Transverse colon (tissue), 4 donors: ENCODE measurements at places on chromosomes 16 and 17. TPM values are rescaled to one million over a fixed set of nuclear protein-coding genes. Genes with fewer than 3 reads are reported as not detected.
A peak's percentile ranks its signal among the peaks of the same experiment; 100 is the strongest.

Gene TRIM16
- total RNA-seq = 13.5 TPM

Gene KLHL10
- not detected for total RNA-seq

DNA sequence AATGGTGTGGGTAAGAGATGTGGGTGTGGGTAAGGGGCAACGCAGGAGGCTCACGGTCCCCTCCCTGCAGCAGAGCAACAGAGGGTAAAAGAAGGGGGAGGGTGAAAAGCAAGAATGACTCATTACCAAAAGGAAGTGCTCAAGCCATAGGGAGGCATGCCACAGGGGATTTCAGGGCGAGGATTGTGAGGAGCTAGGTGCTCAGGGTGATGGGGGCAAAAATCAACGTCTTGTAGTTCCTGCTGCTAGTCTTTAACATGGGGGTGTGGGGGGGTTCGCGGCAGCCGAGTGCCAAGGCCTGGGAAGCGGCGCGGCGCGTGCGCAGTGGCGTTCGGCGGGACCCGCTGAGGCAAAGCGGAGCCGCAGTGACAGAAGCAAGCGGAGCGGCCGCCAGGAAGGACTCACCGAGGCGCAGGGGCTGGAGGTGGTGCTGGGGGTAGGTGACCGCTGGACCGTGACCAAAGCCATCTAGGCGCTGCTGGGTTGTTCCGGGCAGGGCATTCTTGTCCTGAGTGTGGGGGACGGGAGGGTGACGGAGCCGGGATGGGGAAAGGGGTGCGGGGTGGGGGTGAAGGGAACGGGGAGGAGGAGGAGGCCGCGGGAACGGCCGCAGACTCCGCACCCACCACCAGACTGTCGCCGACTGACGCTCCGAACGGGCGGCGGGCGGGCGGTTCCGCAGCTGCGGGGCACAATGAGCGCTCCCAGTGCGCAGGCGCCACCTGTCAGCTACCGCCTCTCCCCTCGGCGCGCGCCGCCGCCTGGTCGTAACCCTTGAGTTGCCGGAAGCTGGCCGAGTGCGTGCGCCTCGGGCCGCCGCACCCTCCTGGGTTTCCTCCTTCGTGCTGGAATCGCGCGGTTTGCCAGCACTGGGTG, at the start of gene SSH2:
SSH2 (minus strand) TSS at position 696 of the 876 bp plus-strand sequence; CDS start at position 468, 228 bp downstream.
- H3K27me3 ChIP-seq = no peaks in the 10 kb centered on the region
- H3K4me1 ChIP-seq = peaks cover 5% of the 10 kb centered on the region
- H3K4me3 ChIP-seq = peak within 1 kb of the TSS; percentile 75

GRCh38 chr17:65797809-65798208, 236.4 kb upstream of the AXIN2 start:
- no peak for DNase-seq
- H3K36me3 ChIP-seq = no peaks in the 10 kb centered on the region
- H3K4me3 ChIP-seq = no peak overlapping the region
- no peak overlapping the region for H3K27ac ChIP-seq
- H3K27me3 ChIP-seq = no peaks in the 10 kb centered on the region

DNA sequence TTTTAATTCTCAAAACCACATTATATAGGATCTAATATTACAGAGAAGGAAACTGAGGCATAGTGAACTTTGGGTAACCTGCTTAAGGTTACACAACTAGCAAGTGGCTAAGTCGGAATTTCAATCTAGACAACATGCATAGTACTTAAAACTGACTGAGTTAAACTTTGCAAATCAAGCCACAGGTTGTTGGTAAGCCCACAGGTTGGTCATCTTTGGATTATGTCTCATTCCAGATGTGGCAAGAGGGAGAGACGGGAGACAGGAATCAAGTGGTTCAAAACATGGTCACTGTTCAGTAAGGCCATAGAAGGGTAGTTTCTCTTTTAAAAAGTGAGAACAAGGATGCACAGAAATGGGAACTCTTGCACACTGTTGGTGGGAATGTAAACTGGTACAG, 57.1 kb downstream of the MYO1D start:
- no peak for DNase-seq
- no peaks in the 10 kb centered on the region for H3K36me3 ChIP-seq
- peaks cover 13% of the 10 kb centered on the region for H3K4me1 ChIP-seq
- no peak overlapping the region for H3K4me3 ChIP-seq
- no peak overlapping the region for H3K27ac ChIP-seq

GRCh38 chr17:74649909-74650308, 26.4 kb upstream of the CD300E start:
- DNase-seq = no peak
- H3K36me3 ChIP-seq = no peaks in the 10 kb centered on the region
- no peaks in the 10 kb centered on the region for H3K4me1 ChIP-seq
- H3K27ac ChIP-seq = no peak overlapping the region
- H3K4me3 ChIP-seq = no peak overlapping the region

- H3K4me1 ChIP-seq = peaks cover 3% of the 10 kb centered on the region
- no peak overlapping the region for H3K4me3 ChIP-seq
- no peak for DNase-seq
- H3K27me3 ChIP-seq = no peaks in the 10 kb centered on the region
- no peaks in the 10 kb centered on the region for H3K36me3 ChIP-seq
- no peak overlapping the region for H3K27ac ChIP-seq
These were observed 6.1 kb upstream of the EIF4A3 start for GRCh38 chr17:80153004-80153403.

GRCh38 chr16:30121741-30122571, 1.1 kb downstream of the MAPK3 start:
- H3K27ac ChIP-seq = peak overlapping the region; percentile 96
- H3K4me3 ChIP-seq = peak overlapping the region; percentile 69
- peak; percentile 48 for DNase-seq
- no peaks in the 10 kb centered on the region for H3K27me3 ChIP-seq

DNA sequence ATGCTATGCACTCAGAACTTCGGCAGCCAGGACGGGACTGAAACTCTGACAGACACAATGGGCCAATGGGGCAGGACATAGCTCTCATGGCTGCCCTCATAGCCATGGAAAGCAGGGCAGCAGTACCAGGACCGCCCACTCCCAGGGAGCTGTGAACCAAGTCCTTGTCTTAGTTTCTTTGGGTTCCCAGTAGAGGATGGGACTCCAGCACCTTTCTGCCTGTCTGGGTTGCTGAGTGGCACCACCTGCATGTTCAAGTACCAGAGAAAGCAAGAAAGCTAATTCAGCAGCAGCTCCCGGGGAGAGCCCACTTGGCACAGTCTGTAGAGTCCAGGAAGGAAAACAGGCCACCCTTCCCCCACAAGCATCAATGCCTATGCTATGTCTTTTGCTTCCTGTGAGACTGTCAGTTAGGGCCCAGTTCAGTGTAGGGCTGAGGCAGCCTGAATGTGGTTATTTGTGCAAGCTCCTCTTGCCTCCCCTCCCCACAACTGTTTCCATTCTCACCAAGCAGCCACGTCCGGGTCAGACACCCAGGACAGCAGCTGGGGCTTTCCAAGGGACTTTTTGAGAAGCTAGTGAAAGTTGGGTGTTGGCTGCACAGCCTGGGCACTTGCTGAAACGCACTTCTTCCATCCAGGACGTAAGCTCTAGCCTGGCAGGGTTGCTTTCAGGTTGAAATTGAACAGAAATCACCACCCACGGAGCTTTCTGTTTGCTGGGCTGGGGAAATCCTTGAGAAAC, 7.8 kb downstream of the SUPT4H1 start:
- no peaks in the 10 kb centered on the region for H3K27me3 ChIP-seq
- H3K4me3 ChIP-seq = no peak overlapping the region
- no peaks in the 10 kb centered on the region for H3K36me3 ChIP-seq
- H3K27ac ChIP-seq = peak overlapping the region; percentile 57

DNA sequence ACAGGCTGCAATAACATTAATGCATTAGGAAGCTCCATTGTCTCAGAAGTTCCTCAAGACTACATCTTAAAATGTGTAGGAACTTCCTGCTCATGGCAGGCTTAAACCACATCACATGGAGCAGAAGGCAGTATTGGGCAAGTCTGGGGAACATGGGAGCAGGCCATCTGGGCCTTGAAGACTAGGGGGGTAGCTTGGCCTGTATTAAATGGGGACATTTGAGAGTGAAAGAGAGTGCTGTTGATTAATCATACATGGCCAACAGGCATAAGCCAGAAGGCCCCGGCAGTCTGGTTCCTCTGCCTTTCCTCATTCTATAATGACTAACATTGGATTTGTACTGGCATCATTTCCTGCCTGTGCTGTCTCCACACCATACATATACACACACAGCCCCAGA, 25.2 kb upstream of the SLC5A11 start:
- H3K27ac ChIP-seq = no peak overlapping the region
- H3K4me1 ChIP-seq = no peaks in the 10 kb centered on the region
- no peaks in the 10 kb centered on the region for H3K27me3 ChIP-seq

- no peak overlapping the region for H3K27ac ChIP-seq
- no peak for DNase-seq
- peaks cover 41% of the 10 kb centered on the region for H3K4me1 ChIP-seq
- H3K4me3 ChIP-seq = no peak overlapping the region
These were observed 9.0 kb downstream of the GGA2 start for GRCh38 chr16:23501291-23501690.

GRCh38 chr16:52114379-52114778, 432.6 kb downstream of the TOX3 start:
- no peaks in the 10 kb centered on the region for H3K27me3 ChIP-seq
- no peaks in the 10 kb centered on the region for H3K36me3 ChIP-seq
- peaks cover 5% of the 10 kb centered on the region for H3K4me1 ChIP-seq
- H3K27ac ChIP-seq = no peak overlapping the region
- H3K4me3 ChIP-seq = no peak overlapping the region
- DNase-seq = no peak

DNA sequence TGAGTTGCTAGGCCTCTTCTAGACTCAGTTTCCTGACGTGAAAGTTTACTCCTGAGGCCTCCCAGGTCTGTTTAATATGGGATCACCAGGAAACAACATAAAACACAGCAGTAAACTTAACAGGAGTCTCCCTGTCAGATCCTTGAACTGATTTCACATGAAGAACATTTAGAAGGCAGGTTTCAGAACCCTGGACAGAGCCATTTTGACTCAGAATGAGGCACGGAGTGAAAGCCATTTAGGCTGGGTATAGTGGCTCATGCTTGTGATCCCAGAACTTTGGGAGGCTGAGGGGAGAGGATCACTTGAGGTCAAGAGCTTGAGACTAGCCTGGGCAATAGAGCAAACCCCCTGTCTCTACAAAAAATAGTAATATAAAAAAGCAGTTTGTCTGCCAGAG, 289.1 kb downstream of the CA10 start:
- H3K36me3 ChIP-seq = no peaks in the 10 kb centered on the region
- H3K4me1 ChIP-seq = no peaks in the 10 kb centered on the region
- H3K27ac ChIP-seq = no peak overlapping the region
- no peak overlapping the region for H3K4me3 ChIP-seq
- H3K27me3 ChIP-seq = no peaks in the 10 kb centered on the region

GRCh38 chr17:16005636-16006035, 6.0 kb downstream of the TTC19 start:
- H3K27me3 ChIP-seq = no peaks in the 10 kb centered on the region
- H3K27ac ChIP-seq = no peak overlapping the region
- H3K4me1 ChIP-seq = peaks cover 10% of the 10 kb centered on the region

GRCh38 chr17:81700353-81701287, 2.5 kb upstream of the MRPL12 start:
- peaks cover 31% of the 10 kb centered on the region for H3K4me1 ChIP-seq
- H3K36me3 ChIP-seq = no peaks in the 10 kb centered on the region
- H3K27me3 ChIP-seq = no peaks in the 10 kb centered on the region
- no peak overlapping the region for H3K4me3 ChIP-seq

DNA sequence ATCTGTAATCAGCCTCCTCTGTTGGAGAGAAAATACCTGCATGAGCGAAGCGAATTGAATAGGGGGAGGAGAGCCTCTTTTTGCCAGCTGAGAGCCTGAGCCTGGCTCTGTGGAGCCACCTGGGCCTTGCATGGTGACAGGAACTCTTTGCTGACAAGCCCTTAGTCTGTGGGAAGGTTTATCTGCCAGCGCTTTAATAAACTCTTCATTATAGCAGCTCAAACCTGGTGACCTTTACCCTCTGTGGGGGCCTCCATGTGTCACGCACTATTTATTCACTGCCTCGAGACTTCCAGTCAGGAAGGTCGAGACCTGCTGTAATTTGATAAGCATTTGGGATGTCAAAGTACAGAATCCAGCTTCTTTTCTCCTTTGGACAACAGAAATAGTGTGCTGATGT, 282.6 kb downstream of the CBLN1 start:
- peak overlapping the region; percentile 74 for H3K27ac ChIP-seq
- H3K27me3 ChIP-seq = no peaks in the 10 kb centered on the region
- H3K4me3 ChIP-seq = no peak overlapping the region
- H3K36me3 ChIP-seq = no peaks in the 10 kb centered on the region
- no peak for DNase-seq

DNA sequence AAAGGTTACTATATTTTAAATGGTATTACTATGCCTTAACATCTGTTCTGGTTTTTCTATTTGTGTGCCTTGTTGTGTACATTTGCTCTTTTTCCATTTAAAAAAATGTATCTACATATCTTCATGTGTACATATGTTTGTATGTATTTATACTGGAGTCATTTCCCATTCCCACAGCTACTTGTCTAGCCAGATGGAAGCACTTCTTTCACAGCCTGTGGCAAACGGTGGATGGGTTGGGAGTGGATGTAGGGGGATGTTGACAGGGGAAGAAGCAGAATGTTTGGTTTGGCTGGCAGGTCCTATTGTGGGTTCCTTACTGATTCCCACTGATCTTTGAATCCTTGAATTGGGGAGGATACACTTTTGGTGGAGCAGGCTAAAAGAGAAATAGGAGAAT, 93.6 kb upstream of the CNTNAP4 start:
- no peak overlapping the region for H3K4me3 ChIP-seq
- no peaks in the 10 kb centered on the region for H3K27me3 ChIP-seq
- no peaks in the 10 kb centered on the region for H3K4me1 ChIP-seq
- no peak overlapping the region for H3K27ac ChIP-seq
- no peaks in the 10 kb centered on the region for H3K36me3 ChIP-seq
- DNase-seq = no peak

- peaks cover 1% of the 10 kb centered on the region for H3K4me1 ChIP-seq
- H3K27me3 ChIP-seq = no peaks in the 10 kb centered on the region
- H3K36me3 ChIP-seq = no peaks in the 10 kb centered on the region
- H3K4me3 ChIP-seq = no peak overlapping the region
These were observed 6.7 kb upstream of the ZDHHC1 start for GRCh38 chr16:67423015-67423414.

DNA sequence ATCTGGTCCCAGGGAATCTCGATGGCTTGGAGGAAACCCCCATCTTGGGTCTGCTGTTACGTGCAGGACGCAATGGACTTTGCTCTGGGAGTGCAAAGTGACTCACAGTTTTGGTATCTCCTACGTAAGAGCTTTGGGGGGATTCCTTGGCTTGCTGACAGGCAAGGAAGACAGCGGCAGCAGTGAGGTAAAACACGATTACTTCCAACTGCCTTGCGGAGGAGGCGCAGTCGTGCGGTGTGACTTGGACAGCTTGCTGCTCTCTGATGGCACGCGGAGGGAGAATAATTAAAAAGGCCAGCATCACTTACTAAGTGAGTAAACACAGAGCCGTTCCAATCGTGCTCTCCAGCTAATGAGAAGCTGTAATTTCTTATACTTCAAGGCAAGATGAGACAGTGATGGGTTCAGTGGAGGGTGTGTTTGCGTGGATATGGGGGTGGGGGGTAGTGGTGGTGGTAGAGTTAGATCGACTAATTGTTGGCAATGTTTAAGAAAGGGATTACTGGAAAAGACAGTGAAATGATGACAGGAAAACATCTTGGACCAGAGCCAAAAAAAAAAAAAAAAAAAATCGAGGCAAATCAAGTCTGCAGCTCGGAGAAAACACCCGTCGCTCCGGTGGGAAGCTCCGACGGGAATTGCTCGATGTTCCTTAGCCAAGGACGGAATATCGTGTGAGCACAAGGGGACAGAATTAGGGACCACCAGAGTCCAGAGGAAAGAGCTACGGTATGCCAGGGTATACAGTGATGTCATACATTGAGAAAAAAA, 184.8 kb upstream of the ZFHX3 start:
- no peaks in the 10 kb centered on the region for H3K36me3 ChIP-seq
- no peak overlapping the region for H3K27ac ChIP-seq
- H3K27me3 ChIP-seq = no peaks in the 10 kb centered on the region
- H3K4me3 ChIP-seq = no peak overlapping the region

GRCh38 chr16:11401161-11402050, 56.1 kb downstream of the RMI2 start:
- no peaks in the 10 kb centered on the region for H3K4me1 ChIP-seq
- no peaks in the 10 kb centered on the region for H3K36me3 ChIP-seq
- no peak overlapping the region for H3K4me3 ChIP-seq
- no peak for DNase-seq
- H3K27ac ChIP-seq = no peak overlapping the region
